ENCODE measurements at places on chromosomes 7 and 10.

DNA sequence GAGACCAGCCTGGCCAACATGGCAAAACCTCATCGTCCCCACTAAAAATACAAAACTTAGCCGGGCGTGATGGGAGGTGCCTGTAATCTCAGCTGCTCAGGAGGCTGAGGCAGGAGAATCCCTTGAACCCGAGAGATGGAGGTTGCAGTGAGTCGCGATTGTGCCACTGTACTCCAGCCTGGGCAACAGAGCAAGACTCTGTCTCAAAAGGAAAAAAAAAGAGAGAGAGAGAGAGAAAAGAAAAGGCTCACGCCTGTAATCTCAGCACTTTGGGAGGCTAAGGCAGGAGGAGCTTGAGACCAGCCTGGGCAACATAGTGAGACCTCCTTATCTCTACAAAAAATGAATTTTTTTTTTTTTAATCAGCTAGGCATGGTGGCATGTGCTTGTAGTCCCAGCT lies 157.6 kb downstream of the CUX1 start:
- no peak for DNase-seq

GRCh38 chr10:26217396-26218086 lies 967 bp downstream of the GAD2 start:
- no peak for DNase-seq

GRCh38 chr10:119113751-119114732 lies 10.1 kb downstream of the DENND10 start:
- no peak for DNase-seq

DNA sequence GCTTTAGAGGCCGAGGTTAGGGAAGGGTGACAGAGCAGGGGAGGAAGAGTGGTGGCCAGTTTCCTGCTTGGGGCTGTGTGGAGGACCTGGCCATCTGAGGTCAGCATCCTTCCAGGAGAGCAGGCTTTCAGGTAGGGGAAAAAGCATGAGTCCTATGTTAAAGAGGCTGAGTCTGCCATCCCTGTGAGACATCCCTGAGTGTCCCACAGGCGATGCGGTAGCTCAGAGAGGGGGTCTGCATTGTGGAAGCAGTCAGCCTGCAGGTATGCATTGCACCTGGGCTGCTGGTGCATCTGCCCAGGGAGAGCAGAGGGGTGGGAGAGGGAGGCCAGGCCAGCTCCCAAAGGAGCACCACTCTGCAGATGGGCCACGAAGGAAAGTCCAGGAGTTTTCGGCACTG lies 282.1 kb upstream of the ZNF32 start:
- no peak for DNase-seq

GRCh38 chr7:105916603-105917002 lies 40.2 kb upstream of the ATXN7L1 start:
- DNase-seq, result no peak

- no peak for DNase-seq
Measured at GRCh38 chr10:109205929-109206585, 717.3 kb downstream of the XPNPEP1 start.

DNA sequence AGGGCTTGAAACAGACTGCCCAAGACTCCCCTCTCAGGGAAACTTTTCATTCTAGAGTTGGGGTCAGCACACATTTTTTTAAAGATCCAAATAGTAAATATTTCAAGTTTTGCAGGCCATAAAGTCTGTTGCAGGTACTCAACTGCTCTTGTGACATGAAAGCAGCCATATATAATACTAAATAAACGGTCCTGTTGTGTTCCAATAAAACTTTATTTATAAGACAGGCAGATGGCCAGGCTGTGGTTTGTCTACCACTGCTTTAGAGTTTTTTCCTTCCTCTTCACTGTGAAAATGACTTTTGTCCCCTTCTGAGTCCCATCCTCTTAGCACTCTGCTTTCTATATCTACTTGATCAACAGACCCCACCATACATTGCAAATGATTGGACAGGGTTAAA lies 40.5 kb upstream of the TM9SF3 start:
- no peak for DNase-seq

DNA sequence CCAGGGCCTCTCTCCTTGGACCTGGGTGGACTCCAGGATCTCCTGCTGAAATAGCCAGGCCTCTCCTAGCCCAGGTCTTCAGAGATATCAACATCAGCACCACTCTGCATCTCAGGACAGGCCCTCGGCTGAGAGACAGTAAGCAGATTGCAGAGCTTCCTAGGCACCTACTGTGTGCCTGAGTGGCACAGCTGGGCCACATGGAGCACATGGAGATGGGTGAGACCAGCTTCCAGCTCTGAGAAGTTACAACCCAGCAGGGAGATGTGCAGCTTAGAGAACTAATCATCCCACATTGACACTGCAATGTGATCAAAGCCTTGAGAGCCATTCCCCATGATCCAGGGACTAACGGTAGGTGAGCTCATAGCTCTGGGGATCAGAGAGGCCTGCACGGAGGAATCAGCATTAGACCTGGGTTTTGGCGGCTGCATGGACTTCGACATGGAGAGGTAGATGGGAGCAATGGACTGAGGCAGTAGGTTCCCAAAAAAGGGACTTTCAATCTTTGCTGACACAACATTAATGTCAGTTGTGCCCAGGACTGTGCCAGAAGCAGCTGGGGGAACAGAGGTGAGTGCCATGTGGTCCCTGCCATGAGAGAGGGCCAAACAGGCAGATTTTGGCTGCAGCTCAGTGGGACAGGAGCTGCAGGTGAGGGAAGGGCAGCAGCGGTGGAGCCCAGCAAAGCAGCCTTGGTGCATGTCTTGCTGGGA lies 76.0 kb upstream of the LEP start:
- DNase-seq, result no peak

GRCh38 chr10:22934726-22935125 lies 6.9 kb downstream of the ARMC3 start:
- DNase-seq, result no peak
